HepG2 (cell line): ENCODE measurements at places on chromosomes 1 and 21. TPM values are rescaled to one million over a fixed set of nuclear protein-coding genes. Genes with fewer than 3 reads are reported as not detected.

DNA sequence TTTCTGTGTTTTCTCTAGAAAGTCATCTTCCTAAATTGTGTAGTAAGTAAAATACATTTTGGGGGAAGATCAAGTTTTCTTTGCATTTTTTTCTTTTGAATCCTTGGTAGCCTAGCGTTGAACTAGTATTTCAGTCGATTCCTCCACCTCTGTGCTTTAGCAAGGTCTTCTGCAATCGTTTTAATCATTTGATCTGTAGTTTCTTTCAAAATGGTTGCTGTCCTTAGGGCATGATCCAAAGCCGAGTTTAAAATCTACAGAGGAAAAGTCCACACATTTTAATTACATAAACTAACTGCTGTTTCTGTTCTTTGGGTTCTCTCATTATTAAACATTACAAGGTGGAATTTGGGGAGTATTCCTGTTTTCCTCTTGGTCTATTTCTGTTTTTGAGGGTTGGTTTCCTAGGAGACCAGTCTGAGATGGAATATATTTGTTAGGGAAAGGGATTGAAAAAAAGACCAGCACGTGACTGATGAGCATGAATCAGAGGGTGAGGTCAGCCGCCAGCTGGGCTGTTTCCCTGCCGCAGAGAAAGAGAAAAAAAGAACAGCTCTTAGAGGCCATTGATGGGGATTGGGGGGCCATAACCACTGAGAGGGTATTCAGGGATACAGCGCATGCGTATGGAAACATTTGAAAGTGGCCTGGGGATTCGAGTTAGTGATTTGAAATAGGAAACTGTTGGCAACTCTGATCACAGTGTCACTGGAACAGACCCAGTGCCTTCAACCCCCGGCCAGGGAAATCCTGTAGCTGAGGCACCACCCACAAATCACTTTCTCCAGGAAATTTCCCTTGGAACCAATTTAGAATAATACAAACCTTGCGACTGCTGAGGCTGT is 40.6 kb downstream of the AKNAD1 start:
- no peaks in the 10 kb centered on the region for H3K36me3 ChIP-seq
- peak; percentile 24 for DNase-seq
- H3K4me1 ChIP-seq: peaks cover 14% of the 10 kb centered on the region
- H3K27ac ChIP-seq: no peak overlapping the region
- no peaks in the 10 kb centered on the region for H3K27me3 ChIP-seq

GRCh38 chr1:206693592-206693991 is 8.9 kb downstream of the MAPKAPK2 start:
- peaks cover 88% of the 10 kb centered on the region for H3K4me1 ChIP-seq
- H3K4me3 ChIP-seq: no peak overlapping the region
- H3K27me3 ChIP-seq: no peaks in the 10 kb centered on the region
- no peak for DNase-seq
- peaks cover 19% of the 10 kb centered on the region; the same call in 2 of the 3 replicates for H3K36me3 ChIP-seq

DNA sequence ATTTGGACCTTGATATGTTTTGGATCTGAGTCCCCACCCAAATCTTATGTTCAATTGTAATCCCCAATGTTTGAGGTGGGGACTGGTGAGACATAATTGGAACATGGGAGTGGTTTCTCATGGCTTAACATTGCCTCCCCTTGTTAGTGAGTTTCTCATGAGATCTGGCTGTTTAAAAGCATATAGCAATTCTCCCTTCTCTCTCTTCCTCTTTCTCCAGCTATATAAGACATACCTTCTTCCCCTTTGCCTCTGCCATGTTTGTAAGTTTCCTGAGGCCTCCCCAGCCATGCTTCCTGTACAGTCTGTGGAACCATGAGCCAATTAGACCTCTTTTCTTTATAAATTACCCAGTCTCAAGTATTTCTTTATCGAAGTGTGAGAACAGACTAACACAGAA is 692.4 kb downstream of the KCNT2 start:
- no peaks in the 10 kb centered on the region for H3K36me3 ChIP-seq
- no peak overlapping the region for H3K4me3 ChIP-seq
- H3K4me1 ChIP-seq: no peaks in the 10 kb centered on the region
- H3K27ac ChIP-seq: no peak overlapping the region
- H3K27me3 ChIP-seq: no peaks in the 10 kb centered on the region

- no peak overlapping the region for H3K27ac ChIP-seq
- no peaks in the 10 kb centered on the region for H3K27me3 ChIP-seq
- no peak overlapping the region for H3K4me3 ChIP-seq
- H3K4me1 ChIP-seq: no peaks in the 10 kb centered on the region
Observed at GRCh38 chr1:158285756-158286241, 3.9 kb upstream of the CD1C start.

GRCh38 chr1:110554871-110555801 is 36.2 kb upstream of the KCNA10 start:
- peaks cover 4% of the 10 kb centered on the region for H3K27me3 ChIP-seq
- peak; percentile 11 for DNase-seq
- no peaks in the 10 kb centered on the region for H3K4me1 ChIP-seq
- H3K27ac ChIP-seq: no peak overlapping the region
- H3K36me3 ChIP-seq: no peaks in the 10 kb centered on the region

The A3GALT2 gene
- total RNA-seq: not detected in 2 replicates

GRCh38 chr1:98783821-98784220 is 122.3 kb downstream of the SNX7 start:
- no peak overlapping the region for H3K4me3 ChIP-seq
- H3K27me3 ChIP-seq: no peaks in the 10 kb centered on the region
- no peaks in the 10 kb centered on the region for H3K36me3 ChIP-seq
- no peak overlapping the region for H3K27ac ChIP-seq

DNA sequence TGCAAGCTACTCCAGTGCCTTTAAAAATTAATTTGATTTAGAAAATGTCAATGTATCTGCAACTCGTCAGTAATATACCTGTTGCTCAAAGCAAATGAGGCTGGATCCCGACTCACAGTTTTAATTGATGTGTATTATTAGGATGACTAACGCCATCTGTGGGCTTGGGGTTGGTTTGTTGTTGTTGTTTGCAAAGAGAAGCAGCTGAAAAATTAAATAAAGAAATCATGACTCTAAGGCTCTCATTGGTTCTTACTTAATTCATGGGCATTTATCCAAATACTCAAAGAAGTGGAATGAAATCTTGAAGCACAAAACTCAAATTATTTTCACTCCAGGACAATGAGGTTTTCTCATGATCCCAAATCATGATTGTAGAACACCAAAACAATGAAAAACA is 46.4 kb downstream of the SEC16B start:
- DNase-seq: no peak
- H3K27me3 ChIP-seq: no peaks in the 10 kb centered on the region
- H3K4me3 ChIP-seq: no peak overlapping the region

GRCh38 chr21:16419188-16419921 is 689.6 kb downstream of the USP25 start:
- H3K36me3 ChIP-seq: no peaks in the 10 kb centered on the region
- no peak overlapping the region for H3K4me3 ChIP-seq
- peak; percentile 12 for DNase-seq
- H3K27me3 ChIP-seq: no peaks in the 10 kb centered on the region
- H3K4me1 ChIP-seq: peaks cover 16% of the 10 kb centered on the region

The RUNX1 gene
- total RNA-seq: 4.4 and 5.4 TPM in 2 replicates

DNA sequence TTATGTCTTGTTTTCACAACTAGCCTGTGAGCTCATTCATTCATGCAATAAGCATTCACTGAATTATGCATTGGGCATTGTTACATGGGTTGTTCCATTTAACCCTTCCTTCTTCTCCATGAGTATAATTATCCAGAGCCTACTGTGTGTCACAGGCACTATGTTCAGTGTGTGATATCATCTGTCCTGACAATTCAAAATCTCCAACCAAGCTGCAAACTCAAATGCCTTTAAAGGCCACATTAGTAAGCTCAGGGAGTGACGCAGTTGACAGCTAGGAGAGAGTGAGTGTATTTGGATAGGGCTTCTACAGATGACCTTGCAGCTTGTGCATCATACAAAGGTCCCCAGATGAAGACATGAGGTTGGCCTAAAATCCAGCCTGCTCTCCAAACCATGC is 289.5 kb downstream of the OMA1 start:
- H3K4me3 ChIP-seq: no peak overlapping the region
- H3K36me3 ChIP-seq: no peaks in the 10 kb centered on the region
